ENCODE measurements at places on chromosomes 4 and X.

DNA sequence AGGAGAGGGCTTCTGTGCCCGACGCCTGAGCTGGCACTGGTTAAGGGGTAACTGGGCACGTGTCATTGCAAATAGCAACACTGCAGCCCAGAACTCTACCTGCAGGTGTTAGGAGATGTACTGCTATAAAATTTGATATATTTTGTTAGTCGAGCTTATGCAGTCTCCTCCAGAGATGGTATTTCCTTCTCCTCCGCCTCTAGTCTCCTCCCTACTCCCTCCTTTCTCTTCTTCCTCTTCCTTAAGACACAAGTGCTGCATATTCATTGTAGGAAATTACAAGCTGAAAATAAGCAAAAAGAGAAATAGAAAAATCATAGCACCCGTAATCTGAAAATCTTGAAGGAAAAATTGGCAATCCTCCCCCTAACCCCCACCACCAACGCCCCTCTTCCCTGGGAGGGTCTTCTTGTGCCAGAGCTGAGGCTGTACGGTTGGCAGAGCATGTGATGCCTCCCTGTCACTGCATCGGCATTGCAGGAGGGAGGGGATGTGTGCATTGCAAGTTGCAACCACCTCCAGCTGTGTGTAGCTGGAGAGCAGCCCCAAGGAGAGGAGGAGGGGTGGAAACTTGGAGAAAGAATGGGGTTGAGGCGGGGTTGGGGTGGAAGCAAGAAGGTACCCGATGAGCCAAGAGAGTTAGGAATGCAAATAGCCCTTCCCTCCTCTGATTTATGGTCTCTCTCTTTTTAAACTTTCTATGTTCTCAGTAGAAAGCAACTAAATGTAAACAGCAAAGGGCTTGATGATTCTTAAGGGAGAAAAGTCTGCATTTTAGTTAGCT lies 48.3 kb upstream of the MND1 start:
- DNase-seq, result no peak

DNA sequence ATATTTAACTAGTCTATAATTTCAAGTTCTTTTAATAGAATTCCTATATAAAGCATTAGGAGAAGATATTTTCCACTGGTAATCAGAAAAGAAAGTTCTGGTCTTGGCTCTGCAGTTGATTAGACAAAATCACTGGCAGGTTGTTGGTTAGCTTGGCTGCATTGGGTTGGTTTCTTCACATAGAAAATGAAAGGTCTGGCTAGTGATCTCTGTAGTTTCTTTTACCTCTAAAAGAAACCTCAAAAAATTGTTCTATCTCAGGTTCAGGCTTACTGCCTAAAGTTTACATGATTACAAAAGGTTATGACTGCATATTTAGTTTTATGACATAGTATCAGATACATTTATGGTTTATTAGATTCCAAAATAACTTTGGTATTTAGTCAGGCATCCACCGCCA lies 95.8 kb upstream of the NAP1L5 start:
- DNase-seq, result no peak

DNA sequence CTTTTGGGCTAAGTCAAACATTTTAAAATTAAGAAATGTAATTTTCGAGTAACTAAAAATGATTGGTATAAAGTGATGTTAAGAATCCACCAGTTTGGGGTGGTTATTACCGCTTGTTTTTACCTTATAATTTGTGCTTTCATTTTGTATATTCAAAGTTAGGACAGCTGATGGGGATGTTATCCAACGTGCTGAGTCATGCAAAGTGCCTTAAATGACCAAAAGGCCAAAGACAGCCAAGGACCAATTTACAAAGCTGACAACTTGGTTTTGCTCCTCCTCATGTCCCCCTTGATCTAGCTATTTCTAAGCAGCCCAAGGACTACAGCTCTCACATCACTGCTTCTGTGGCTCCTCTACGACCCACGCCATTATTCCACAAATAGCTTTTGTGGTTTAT lies 181.4 kb upstream of the PCDH7 start:
- DNase-seq, result no peak

GRCh38 chrX:13367950-13368349 lies 48.1 kb upstream of the ATXN3L start:
- no peak for DNase-seq

- DNase-seq, result no peak
Observed at GRCh38 chr4:138659812-138660316, 355.7 kb upstream of the NOCT start.

GRCh38 chr4:98659106-98659592 lies 738 bp upstream of the TSPAN5 start:
- no peak for DNase-seq

DNA sequence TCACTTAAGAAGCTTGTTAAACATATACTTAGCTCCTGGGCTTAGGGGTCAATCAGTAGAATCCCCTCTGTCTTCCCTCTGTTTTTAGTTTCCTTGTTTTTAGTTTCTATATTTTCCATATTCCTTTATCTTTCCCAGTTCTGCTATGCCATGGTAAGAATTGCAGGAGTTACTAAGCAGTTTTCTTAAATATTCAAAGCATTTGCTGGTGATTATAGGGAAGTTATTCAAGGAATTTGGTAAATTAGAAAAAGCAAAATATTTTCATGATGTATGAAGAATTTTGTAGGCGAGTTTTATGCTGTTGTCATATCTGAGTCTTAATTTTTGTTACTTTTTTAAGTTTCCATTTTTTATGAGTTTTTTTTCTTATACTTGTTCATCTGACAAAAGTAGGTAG lies 91.6 kb upstream of the NUDT6 start:
- no peak for DNase-seq

DNA sequence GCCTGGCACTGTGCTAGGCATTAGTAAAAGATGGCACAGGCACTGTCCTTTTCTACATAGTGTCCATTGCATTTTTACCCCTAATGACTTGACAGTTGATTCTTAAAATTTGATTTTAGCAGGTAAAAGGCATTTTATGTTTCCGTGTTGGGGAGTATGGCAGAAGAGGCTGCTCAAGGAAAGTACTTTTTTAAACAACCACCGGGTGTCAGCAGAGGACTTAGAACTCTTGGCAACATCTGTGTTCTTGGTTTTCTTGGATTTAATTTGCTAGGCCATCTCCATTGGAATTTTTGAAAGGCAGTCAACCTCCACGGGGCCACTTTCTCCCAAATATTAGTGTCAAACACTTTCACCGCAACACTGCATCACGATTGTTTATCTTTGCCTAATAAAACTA lies 102.9 kb downstream of the TSPAN7 start:
- no peak for DNase-seq

GRCh38 chrX:70456256-70456655 lies 11.6 kb downstream of the DLG3 start:
- DNase-seq, result no peak

DNA sequence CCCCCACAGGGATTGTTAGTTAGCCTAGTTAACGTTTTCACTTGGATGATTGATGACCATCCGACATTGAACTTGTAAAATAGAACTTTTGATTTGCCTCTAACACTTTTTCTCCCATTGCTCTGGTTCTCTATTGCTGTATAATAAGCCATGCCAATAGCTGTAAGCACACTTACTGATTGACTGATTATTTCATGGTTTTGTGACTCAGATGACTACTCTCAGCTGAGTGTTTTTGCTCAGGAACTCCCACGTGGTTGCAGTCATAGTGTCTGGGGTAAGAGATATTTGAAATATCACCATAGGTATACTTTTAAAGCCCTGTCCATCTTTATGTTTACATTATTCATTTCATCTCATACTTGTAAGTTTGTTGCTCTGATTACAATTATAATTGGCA lies 1285.5 kb downstream of the STIM2 start:
- DNase-seq, result no peak

- DNase-seq, result no peak
Observed at GRCh38 chr4:48985976-48986653, at the start of gene CWH43. TSS of gene CWH43 (plus strand) at chr4:48986275. CDS start at chr4:48986430, 155 bp downstream.

DNA sequence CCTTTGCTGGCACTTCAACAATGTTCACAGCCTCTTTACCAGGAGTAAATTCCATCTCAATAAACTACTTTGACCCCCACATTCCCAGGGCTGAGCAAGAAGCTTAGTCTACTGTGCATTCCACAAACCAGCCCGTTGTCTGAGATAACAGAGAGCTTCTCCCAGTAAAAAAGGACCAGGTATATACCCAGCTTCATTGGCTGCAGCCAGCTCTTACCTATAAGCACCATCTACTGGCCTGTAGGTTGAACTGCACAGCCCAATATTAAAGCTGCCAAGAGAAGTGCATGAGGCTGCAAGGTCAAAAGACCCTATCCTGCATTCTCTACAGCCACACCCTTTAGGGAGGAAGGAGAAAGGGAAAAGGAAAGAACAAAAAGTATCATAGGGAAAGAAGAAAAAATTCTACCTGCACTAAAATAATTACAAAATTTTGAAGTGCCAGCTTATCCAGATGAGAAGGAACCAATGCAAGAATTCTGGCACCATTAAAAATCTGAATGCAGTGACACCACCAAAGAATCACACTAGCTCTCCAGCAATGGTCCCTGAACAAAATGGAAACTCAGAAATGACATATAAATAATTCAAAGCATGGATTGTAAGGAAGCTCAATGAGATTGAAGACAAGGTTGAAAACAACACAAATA lies 45.7 kb upstream of the INTU start:
- DNase-seq, result no peak

DNA sequence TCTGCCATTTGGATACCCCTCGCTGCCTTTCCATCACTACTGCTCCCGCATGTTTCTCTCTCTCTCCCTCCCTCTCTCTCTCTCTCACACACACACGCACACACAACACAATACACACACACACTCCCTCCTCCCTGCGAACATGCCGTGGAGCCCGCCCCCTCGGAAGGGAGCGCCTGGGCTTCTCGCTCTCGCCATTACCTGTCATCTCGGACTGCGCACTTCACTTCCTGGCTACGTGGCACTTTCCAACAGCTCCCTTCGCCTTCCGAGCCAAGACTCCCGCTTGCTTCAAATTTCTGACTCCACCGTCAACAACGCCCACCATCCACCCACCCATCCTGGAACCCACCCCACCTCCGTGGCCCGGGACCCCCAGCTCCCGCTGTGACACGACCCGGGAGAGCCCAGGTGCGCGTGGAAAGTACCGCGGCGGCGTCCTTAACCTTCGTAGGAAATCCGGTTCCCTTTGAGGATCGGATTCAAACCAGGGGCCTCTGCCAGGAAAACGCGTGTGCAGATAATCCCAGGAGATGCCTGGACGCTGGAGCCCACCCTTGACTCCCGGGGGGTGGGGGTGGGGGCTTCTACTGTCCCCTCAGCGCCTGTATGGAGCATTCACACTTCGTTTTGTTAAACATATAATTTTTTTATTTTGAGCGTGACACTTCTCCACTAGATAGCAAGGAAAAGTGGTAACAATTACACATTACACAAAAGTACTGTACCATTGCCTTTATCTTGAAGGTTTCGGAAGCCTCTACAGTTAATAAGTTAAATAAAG lies 12.5 kb downstream of the ARX start:
- no peak for DNase-seq

- no peak for DNase-seq
Observed at GRCh38 chr4:71396382-71396781, 57.6 kb downstream of the SLC4A4 start.

GRCh38 chrX:136195247-136195646 lies 47.9 kb downstream of the FHL1 start:
- no peak for DNase-seq

DNA sequence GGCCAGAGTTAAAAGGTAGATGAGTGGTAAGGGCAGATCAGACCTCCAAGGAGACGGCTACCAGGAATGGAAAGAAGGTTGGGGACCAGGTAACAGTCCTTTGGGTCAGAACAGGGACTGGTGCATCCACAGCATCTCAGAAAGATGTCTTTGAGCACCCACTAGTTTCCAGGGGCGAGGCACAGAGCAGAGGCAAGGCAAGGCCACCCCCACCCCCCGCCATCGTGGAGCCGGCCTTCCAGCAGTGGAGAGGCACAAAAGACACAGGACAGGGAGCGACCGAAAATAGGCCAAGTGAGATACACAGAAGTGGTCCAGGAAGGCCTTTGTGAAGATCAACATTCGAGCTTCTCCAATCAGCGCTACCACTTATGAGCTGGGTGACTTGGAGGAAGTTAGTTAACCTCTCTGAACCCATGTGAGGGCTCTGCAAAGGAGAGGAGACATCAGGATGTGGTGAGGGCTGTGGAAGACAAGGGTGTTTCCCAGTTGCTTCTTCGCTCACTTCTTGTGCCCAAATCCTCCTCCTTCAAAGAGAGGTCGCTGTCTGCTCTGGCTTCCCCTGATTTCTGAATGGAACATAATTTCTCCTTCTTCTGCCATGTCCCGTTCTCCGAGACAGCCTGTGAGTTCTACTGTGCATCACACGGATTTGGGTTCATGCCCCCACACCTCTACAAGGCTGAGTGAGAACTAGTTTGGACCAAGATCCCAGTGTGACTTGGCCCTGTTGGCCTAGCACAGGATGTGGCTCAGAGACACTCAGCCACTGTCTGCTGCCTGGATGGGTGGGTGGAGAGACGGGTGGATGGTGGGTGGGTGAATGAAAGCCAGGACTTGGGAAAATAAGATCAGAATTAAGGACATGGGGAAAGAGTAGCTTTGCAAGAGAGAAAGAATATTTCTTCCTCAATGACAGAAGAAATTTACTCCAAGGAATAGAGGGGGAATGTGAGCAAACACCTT lies 16.7 kb upstream of the MSX1 start:
- DNase-seq, result no peak

- DNase-seq, result peak; percentile 3
Observed at GRCh38 chr4:90127223-90127705, at the start of gene CCSER1. TSS of gene CCSER1 (plus strand) at chr4:90127394.

DNA sequence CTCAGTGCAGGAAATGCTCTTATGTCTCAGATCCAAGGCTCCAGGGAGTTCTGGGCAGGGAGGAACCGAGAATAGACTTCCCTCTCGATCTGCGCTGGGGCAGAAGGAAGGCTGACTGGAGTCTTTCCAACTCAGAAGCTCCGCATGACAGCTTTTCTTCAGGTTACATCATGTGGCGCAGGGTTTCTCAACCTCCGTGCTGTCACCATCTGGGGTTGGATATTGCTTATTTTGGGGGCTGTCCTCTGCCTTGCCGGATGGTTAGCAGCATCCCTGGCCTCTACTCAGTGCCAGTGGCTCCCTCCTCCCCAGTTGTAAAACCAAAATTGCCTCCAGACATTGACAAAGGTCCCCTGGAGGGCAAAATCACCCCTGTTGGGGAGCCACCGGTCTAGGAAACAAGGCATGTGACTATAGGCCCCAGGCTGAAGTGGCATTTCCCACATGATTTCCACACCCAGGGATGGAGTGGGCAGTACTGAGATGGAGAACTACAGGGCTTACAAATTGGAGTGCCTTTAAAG lies 21.4 kb downstream of the REELD1 start:
- no peak for DNase-seq

GRCh38 chrX:22095286-22095685 lies 63.2 kb downstream of the PHEX start:
- DNase-seq, result no peak

GRCh38 chr4:155468282-155468681 lies 91.5 kb upstream of the MAP9 start:
- no peak for DNase-seq

GRCh38 chr4:15144967-15145295 lies 142.7 kb downstream of the CPEB2 start:
- DNase-seq, result no peak

DNA sequence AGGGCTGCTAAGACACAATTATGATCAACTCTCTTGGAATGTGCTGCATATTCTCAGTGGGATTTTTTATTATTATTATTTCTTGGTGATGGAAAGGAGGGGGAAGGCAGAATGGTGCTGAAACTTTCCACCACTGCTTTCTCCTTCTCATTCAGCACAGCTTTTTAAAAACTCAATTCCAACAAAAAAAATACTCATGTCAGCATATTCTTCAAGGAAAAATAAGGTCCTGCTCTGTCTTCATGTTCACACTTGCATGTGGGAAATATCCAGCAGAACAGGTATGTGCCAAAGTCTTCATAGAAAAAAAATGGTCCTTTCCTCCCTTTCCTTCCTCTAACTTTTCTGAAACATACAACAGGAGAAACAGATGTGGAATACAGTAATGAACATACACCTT lies 144.0 kb upstream of the ADAMTS3 start:
- DNase-seq, result no peak

- no peak for DNase-seq
Observed at GRCh38 chr4:16897991-16898827, at the start of gene LDB2. TSS of gene LDB2 (minus strand) at chr4:16898645.
